ENCODE measurements at places on chromosomes 16 and 17. TPM values are rescaled to one million over a fixed set of nuclear protein-coding genes. Genes with fewer than 3 reads are reported as not detected.
A peak's percentile ranks its signal among the peaks of the same experiment; 100 is the strongest.

- H3K4me1 ChIP-seq: no peaks in the 10 kb centered on the region
- H3K4me3 ChIP-seq: no peak overlapping the region
- no peak overlapping the region for H3K27ac ChIP-seq
- H3K36me3 ChIP-seq: no peaks in the 10 kb centered on the region
Observed at GRCh38 chr17:10337976-10338375, 34.8 kb downstream of the MYH13 start.

KRTAP4-12 gene
- not detected for total RNA-seq

- no peak for DNase-seq
- peaks cover 80% of the 10 kb centered on the region for H3K4me1 ChIP-seq
- H3K36me3 ChIP-seq: peaks cover 39% of the 10 kb centered on the region
- peaks cover 4% of the 10 kb centered on the region for H3K27me3 ChIP-seq
- no peak overlapping the region for H3K4me3 ChIP-seq
Observed at GRCh38 chr17:83083368-83084201, 4.2 kb downstream of the METRNL start.

DNA sequence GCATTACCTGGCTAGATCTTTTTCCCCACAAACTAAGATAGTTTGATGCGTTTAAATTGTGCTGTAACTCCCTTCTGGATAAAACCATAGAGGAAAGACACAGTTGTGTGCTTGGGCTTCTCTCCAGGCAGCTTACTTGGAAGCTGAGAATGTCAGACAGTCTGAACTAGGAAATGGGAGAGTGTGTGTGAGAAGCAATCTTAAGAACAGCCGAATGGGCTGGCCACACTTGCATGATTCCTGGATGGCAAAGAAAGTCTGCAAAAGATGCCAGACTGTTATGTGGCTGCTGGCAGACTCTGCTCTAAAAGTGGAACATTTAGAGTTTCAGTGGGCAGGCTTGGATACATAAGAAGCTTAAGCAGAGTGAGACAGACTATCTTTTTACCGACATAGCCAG, 384.3 kb upstream of the PSMD7 start:
- H3K4me3 ChIP-seq: no peak overlapping the region
- H3K36me3 ChIP-seq: no peaks in the 10 kb centered on the region

DNA sequence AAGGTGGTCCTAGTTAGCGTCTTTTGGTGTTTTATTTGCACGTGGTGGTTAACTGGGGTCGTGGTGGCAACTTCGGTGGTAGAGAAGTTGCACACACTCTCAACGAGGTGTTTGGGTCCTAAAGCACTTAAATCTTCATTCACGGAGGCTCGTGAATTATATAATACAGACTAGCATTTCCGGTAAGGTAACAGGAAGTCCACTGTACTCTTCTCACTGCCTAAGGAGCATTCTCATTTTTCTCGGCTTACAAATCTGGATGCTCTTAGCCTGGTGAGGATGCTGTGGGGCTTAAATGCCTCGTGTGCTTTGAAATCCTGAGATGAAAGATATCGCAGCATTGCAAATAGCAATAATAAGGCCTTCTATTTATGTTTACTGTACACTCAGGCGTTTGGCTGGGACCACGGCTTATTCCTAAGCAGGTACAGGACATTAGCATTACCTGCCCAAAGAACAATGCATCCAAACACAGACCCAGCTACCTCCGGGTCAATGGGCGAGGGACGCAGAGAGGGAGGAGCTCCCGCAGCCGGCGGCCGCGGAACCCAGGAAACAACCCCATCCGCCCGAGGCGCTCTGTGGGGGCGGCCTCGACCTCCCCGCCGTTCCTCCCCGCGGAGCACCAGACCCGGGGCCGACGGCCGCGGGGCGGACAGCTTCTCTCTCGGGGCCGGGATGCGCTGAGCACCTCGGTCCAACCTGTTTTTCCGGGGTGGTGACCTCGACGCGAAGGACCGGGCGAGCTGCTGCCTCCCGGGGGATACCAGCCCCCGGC, 856 bp downstream of the DNAJA2 start:
- H3K4me1 ChIP-seq: peaks cover 58% of the 10 kb centered on the region
- peaks cover 37% of the 10 kb centered on the region for H3K36me3 ChIP-seq
- DNase-seq: no peak
- H3K27ac ChIP-seq: peak overlapping the region; percentile 97
- H3K27me3 ChIP-seq: no peaks in the 10 kb centered on the region
